Stimulated activated CD4-positive, alpha-beta T cell treated with anti-CD3 and anti-CD28 coated beads, TNF-alpha, amount 100 ng/mL, for 4 hours (primary cell): ENCODE measurements at places on chromosomes 13 and 19.
A peak's percentile ranks its signal among the peaks of the same experiment; 100 is the strongest.

DNA sequence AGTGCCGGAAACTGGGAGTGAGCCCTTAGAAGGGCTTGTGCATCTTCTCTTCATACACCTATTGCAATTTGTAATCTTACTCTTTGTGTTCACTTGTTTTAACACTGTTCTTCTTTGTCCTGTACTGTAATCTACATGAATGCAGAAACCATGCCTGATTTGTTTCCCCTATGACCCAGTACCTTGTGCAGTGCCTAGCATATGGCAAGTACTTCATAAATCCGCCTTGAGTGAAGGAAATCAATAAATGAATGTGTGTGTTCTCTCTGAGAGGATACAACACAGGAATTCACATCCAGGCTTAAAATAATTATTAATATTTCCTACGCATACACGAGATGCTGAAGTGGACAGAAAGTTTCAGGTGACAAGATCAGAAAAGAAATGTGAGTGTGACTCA lies 172.6 kb downstream of the GPC6 start:
- DNase-seq: no peak

DNA sequence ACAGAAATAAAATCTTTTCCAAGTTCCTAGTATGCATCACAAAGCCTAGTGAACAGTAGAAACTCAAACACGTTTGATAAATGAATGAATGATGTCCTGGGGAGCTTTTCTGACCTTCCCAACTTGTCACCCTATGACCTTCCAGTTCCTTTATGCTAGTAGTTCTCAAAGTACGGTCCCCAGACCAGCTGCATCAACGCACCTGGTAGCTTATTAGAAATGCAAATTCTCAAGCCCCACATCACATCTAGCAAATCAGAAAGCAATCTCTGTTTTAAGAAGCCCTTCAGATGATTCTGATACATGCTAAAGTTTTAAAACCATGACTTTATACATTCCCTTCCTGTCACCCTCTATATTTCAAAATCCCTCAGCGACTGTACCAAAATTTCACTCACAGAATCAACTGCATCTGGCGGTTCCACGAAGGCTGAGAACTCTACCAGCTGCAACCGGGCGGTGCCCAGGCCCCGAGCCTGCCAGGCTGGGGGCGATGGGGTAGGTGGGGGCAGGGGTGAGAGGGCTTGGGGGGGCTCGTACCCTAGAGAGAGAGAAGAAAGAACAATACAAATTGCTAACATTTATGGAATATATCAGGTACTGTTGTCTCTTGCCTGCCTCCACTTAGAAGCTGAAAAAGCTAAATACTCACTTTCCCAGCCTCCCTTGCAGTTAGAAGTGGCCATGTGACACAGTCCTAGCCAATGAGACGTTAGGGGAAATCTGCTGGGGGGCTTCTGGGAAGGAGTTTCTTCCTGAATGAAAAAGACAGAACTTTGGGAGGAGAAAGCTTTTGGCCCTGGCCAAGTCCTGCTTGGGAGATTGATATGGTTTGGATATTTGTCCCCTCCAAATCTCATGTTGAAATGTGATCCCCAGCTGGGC lies 13.3 kb downstream of the CD37 start:
- no peak for DNase-seq

GRCh38 chr19:51002542-51003311 lies 1.3 kb upstream of the KLK8 start:
- DNase-seq: no peak

GRCh38 chr19:18931316-18932162 lies 9.5 kb downstream of the HOMER3 start:
- DNase-seq: no peak

DNA sequence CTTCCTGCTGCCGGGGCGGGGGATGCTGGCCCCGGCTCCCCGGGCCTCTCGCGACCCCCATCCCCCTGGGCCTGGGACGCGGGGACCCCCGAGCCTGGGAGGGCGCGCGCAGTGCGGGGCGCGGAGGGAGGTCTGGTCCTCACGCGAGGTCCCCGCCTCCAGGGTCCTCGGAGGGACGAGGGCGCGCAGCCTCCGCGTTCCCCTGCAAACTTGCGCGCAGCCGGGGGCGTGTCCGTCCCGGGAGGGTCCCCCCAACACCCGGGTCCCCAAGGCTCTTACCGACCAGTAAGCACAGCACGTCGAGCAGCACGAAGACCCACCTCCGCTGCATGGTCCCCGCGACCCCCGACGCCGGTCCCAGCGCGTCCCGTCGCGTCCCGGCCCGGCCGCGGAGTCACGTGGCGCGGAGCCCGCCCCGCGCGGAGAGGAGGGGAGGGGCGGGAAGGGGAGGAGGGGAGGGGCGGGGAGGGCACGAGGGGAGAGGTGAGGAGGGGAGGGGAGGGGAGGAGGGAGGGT lies at the start of gene PLPP2:
Gene PLPP2 (minus strand): TSS at position 398 of the 516 bp plus-strand sequence. CDS start 67 bp downstream, at position 331.
- DNase-seq: no peak

GRCh38 chr19:7699417-7700401 lies 2.2 kb downstream of the FCER2 start:
- DNase-seq: no peak

GRCh38 chr19:16456652-16457194 lies 15.0 kb downstream of the EPS15L1 start:
- DNase-seq: no peak

GRCh38 chr13:42969565-42970172 lies 22.4 kb downstream of the EPSTI1 start:
- peak; percentile 74 for DNase-seq

DNA sequence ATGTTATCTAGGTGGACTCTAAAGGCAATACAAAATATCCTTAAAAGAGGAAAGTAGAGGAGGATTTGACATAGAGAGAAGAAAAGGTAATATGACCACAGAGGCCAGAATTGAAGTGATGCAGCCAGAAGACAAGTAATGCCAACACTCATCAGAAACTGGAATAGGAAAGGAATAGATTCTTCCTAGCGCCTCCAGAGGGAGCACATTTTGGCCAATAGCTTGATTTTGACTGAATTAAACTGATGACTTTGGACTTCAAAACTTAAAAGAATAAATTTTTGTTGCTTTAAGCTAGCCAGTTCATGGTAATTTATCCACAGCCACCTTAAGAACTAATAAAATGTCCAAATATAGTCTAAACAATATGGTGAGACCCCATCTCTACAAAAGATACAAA lies 1921.9 kb downstream of the OLFM4 start:
- DNase-seq: no peak
